ENCODE measurements at places on chromosomes 5 and 9. TPM values are rescaled to one million over a fixed set of nuclear protein-coding genes. Genes with fewer than 3 reads are reported as not detected.

ZNF354B gene
- 40.7 TPM for total RNA-seq

PCDHGB7 gene
- 15.4 TPM for total RNA-seq

FOXD4L3 gene
- total RNA-seq = 0.15 TPM

NDST1 gene
- total RNA-seq = 46.7 TPM

FCN1 gene
- 2.9 TPM for total RNA-seq

GRXCR2 gene
- total RNA-seq = not detected

ALDOB gene
- total RNA-seq = not detected

DNA sequence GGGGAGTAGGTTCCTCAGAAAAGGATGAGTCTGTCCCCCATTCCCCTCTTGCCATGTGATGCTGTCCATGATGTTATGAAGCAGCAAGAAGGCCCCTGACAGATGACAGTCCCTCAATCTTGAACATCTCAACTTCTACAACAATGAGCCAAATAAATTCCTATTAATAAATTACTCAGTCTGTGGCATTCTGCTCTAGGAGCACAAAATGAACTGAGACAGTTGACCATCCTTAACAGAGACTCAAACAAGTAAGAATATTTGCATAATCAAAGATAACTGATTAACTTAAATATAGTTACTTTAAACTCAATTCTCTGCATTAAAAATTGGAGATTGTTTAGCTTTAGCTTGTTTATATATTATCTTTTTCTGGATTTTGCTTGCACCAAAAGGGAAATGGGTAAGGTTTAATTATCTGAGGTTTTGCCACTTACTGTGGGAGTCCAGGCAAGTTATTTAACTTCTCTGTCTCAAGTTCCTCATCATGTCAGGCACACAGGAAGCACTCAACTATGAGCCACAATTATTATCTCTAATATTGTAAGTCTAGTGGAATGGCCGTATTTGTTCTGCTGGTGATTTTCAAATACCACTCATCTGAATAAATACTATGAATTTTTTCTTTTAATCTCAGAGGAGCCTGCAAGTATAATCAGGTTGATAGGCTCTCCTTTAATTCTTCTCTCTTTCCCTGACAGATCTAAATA, 162.9 kb downstream of the TSSK1B start:
- H3K4me3 ChIP-seq = no peak overlapping the region
- no peaks in the 10 kb centered on the region for H3K27me3 ChIP-seq
- no peak overlapping the region for H3K27ac ChIP-seq
- DNase-seq = no peak
- no peaks in the 10 kb centered on the region for H3K4me1 ChIP-seq

GRCh38 chr9:126148994-126149393, 177.6 kb upstream of the MVB12B start:
- no peak overlapping the region for H3K4me3 ChIP-seq
- H3K4me1 ChIP-seq = no peaks in the 10 kb centered on the region
- no peaks in the 10 kb centered on the region for H3K36me3 ChIP-seq
- H3K27me3 ChIP-seq = peaks cover 25% of the 10 kb centered on the region
- no peak for DNase-seq

GRCh38 chr9:135741276-135742219, 39.6 kb downstream of the KCNT1 start:
- H3K36me3 ChIP-seq = no peaks in the 10 kb centered on the region
- H3K27me3 ChIP-seq = no peaks in the 10 kb centered on the region
- no peak overlapping the region for H3K27ac ChIP-seq
- no peak overlapping the region for H3K4me3 ChIP-seq

- H3K4me3 ChIP-seq = no peak overlapping the region
- no peak for DNase-seq
- no peak overlapping the region for H3K27ac ChIP-seq
- no peaks in the 10 kb centered on the region for H3K27me3 ChIP-seq
- no peaks in the 10 kb centered on the region for H3K36me3 ChIP-seq
- no peaks in the 10 kb centered on the region for H3K4me1 ChIP-seq
Observed at GRCh38 chr5:8462565-8462964, 593.6 kb downstream of the MTRR start.

GRCh38 chr9:27565696-27566095, 7.6 kb downstream of the C9orf72 start:
- no peaks in the 10 kb centered on the region for H3K4me1 ChIP-seq
- no peak for DNase-seq
- H3K27me3 ChIP-seq = no peaks in the 10 kb centered on the region
- H3K4me3 ChIP-seq = no peak overlapping the region
- no peaks in the 10 kb centered on the region for H3K36me3 ChIP-seq
- no peak overlapping the region for H3K27ac ChIP-seq

- no peaks in the 10 kb centered on the region for H3K36me3 ChIP-seq
- no peak overlapping the region for H3K27ac ChIP-seq
- H3K27me3 ChIP-seq = no peaks in the 10 kb centered on the region
- H3K4me3 ChIP-seq = no peak overlapping the region
- H3K4me1 ChIP-seq = no peaks in the 10 kb centered on the region
Observed at GRCh38 chr5:157004893-157005551, 42.0 kb upstream of the TIMD4 start.

DNA sequence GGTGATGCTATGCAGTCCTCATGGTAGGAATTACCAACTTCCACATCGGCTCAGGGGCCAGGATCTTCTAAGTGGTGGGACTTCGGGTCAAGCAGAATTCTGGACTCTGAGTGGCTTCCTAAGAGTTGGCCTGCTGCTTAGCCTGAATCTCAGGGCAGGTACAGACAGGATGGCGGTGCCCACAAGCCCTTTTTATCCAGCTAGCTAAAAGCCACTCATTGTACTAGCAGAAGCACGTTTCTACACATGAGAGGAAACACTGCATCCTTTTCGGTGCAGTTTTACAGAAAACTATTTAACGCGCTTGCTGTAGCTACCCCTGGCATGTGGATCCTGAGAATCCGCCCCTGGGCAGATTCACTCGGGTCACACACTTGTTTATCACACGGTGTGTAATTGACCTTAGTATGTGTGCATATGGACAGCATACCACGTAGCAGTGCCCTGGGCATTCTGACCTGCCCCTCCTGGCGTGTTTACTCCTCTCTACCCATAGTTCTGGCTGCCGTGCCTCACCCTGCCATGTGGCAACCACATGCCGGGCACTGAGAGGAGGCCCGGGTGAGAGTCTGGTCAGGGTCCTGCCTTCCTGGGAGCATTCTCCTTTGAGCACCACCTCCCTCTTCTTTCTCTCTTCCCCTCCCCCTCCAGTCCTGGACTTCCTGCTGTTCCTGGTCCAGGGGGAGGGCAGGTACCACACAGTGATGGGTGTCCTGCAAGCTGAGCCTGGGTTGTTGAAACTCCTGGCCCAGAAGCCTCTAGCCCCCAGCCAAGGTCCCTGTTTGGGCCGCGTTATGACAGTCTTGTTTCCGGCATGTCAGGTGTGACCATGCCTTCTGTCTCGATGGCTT, 65.9 kb downstream of the DAB2IP start:
- no peak for DNase-seq
- peak overlapping the region; percentile 88 for H3K27ac ChIP-seq
- H3K36me3 ChIP-seq = no peaks in the 10 kb centered on the region
- no peak overlapping the region for H3K4me3 ChIP-seq

DNA sequence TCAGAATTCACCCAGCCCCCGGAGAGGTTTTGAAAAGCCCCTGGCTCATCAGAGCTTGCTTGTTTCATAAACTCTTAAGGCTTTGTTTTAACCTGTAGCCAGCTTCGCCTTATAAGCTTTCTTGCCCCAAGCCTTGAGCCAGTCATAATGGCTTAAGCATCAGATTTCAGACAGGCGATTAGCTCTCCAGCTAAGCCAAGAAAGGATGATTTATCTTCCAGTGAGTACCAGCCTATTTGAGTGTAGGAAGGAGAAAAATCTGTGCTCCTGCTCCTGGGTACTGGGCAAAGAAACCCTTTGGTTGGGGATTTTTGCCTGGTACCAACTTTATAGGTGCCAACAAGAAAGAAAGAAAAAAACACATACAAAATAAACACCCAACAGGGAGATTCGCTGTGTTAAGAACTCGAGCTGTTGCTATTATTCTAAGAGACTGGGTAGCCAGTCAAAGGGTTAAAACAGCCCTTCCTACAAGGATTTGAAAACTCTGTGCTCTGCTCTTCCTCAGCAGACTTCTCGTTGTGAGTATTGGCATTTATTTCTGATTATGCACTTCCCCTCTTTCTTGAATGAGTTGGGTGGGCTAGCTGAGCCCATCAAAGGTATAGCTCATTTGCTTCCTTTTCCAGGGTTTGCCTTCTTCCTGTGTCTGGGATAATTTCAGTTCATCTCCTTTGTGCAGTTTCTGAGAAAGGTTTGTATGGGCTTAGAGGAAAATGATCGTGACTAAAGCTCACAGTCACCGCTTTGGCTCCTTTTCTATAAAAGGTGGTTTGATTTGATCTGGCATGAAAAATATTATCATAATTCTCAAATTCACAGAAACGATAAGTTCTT, 157.2 kb upstream of the DMRT1 start:
- peak overlapping the region; percentile 75 for H3K27ac ChIP-seq
- peaks cover 3% of the 10 kb centered on the region for H3K4me1 ChIP-seq
- H3K27me3 ChIP-seq = no peaks in the 10 kb centered on the region
- H3K4me3 ChIP-seq = peak overlapping the region; percentile 24
- no peaks in the 10 kb centered on the region for H3K36me3 ChIP-seq
- DNase-seq = no peak

DNA sequence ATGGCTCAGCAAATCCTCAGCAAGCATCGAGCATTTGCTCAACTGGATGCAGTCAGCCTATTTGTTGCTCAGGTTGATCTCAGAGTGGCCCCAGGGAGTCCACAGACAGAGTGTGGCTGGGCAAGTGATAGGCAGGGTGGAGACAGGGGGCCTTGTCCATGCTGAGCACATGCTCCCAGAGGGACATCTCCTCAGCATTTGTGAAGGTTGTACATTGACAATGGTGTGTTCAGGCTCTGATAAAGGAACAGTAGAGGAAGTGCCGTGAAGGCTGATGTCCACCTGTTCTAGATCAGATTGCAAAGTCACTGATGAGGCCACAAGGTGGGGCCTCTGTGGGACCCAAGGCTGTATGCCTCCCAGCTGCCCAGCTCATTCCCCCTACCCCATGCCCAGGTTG, 50.1 kb upstream of the FOXI1 start:
- no peak for DNase-seq
- H3K4me3 ChIP-seq = no peak overlapping the region
- no peaks in the 10 kb centered on the region for H3K27me3 ChIP-seq
- no peaks in the 10 kb centered on the region for H3K4me1 ChIP-seq
- no peak overlapping the region for H3K27ac ChIP-seq

DNA sequence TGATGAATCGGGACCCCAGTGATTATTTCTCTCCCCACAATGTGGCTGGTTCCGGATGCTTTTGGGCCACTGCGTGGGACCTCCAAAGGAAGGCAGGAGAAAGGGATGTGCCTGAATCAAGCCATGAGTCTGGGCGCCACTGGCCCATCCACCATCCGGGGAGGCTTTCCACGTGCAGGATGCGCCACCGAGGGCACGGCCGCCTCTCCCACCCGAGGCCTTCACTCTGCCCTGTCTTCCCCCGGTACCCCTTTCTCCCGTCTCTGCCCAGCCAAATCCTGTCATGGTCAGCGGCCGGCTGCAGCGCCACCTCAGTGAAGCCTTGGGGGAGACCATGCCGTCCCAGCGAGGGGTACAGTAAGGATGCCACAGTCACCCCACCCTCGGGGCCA, 43.9 kb upstream of the GRHPR start:
- no peak for DNase-seq
- H3K27ac ChIP-seq = no peak overlapping the region
- H3K4me1 ChIP-seq = no peaks in the 10 kb centered on the region
- no peak overlapping the region for H3K4me3 ChIP-seq
- H3K36me3 ChIP-seq = no peaks in the 10 kb centered on the region

DNA sequence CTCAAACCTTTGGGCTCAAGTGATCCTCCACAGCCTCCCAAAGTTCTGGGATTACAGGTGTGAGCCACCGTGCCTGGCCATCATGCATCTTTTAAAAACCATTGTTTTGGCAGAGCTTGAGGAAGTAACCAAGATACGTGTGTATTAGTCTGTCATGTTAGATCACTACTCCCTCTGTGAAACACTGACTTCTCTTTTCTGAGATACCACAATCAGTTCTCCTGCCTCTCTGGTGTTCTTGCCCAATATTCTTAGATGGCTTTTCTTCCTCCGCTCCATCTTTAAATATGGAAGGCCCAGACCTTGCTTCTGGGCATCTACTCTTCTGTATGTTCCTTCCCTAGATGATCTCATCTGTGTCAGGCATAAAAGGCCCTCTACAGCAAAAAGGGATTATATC, 14.2 kb upstream of the CCNB1 start:
- H3K27ac ChIP-seq = no peak overlapping the region
- H3K36me3 ChIP-seq = no peaks in the 10 kb centered on the region
- no peak for DNase-seq

DNA sequence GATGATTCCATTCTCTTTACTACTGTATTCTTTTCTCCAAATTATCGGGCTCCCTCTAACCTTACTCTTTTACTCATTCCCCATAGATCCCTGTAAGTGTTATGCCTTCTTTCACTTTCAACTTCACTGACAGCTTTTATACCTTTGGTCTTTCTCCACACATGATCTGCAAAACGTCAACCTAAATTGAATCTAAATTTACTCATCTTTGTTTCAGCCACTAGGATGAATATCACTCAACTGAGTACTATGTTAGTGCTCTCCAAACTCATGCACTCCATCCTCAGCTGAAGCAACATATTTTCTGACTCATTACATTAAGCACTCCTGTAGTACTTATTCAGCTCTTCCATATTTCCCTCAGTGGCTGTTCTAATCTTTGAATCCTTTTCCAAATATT, 133.4 kb downstream of the ADAMTS19 start:
- no peaks in the 10 kb centered on the region for H3K4me1 ChIP-seq
- DNase-seq = no peak
- H3K27me3 ChIP-seq = no peaks in the 10 kb centered on the region

GRCh38 chr5:117892360-117892759, 1096.0 kb downstream of the DTWD2 start:
- no peak overlapping the region for H3K4me3 ChIP-seq
- no peak overlapping the region for H3K27ac ChIP-seq
- no peak for DNase-seq
- H3K36me3 ChIP-seq = no peaks in the 10 kb centered on the region

DNA sequence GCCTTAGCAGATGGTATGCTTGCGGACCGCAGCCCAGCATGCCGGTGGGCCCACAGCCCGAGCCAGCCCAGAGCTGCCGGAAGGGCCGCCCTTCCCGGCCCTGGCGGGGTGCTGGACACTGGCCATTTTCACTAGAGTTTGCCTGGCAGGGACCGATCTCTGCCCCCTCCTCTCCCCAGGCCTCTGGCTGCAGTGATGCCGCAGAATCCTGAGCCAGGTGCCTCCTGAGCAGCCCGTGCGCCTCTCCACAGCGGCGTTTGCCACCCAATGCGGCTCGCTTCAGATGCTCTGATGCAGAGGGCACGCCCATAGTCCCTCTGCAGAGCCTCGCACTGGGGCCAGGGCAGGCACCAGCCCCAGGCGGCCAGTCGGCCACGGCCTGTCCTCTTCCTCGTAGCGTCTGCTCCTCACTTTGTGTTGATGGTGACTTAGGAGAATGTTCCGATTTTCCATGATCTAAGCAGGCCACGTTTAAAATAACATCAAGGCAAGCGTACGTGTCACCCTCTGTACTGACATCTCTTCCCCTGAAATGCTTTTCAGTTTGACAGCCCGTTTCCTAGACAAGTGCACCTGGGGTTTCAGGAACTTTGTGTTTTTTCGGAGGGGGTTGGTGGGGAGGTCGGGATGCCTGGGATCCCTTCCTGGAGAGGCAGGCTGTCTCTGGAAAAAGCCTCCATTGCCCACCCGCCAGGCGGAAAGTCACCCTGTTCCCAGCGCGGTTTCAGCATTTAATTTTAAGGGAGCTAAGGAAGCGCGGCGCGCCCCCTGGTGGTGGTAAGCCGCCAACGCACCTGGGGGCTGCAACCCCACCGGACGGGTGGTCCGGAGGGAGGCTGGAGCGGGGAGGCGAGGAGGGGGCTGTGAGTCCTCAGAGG, 29.8 kb upstream of the HMCN2 start:
- H3K36me3 ChIP-seq = no peaks in the 10 kb centered on the region
- H3K27me3 ChIP-seq = no peaks in the 10 kb centered on the region
- no peak overlapping the region for H3K27ac ChIP-seq
- H3K4me1 ChIP-seq = no peaks in the 10 kb centered on the region

GRCh38 chr5:170903075-170903474, 41.3 kb downstream of the RANBP17 start:
- DNase-seq = no peak
- H3K27me3 ChIP-seq = no peaks in the 10 kb centered on the region
